Left renal pelvis (tissue), 4 donors: ENCODE measurements at places on chromosomes 12 and 14. TPM values are rescaled to one million over a fixed set of nuclear protein-coding genes. Genes with fewer than 3 reads are reported as not detected.

GRCh38 chr14:102826751-102827675 is 49.8 kb downstream of the TRAF3 start:
- no peak for DNase-seq

DNA sequence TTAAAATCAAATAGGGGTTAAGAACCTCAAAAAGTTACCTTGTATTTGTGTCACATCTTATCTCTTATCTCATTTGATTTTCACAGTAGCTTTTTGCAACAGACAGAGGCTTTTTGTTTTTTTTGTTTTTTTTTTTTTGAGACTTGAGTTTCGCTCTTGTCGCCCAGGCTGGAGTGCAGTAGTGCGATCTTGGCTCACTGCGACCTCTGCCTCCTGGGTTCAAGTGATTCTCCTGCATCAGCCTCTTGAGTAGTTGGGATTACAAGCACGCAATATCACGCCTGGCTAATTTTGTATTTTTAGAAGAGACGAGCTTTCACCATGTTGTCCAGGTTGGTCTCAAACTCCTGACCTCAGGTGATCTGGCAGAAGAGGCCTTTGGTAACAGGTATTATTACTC is 25.7 kb downstream of the RDH12 start:
- DNase-seq, result no peak

GRCh38 chr12:32471591-32472001 is 72.2 kb downstream of the FGD4 start:
- no peak for DNase-seq

- DNase-seq, result no peak
Measured at GRCh38 chr14:74358176-74358829, 10.0 kb downstream of the VRTN start.

DNA sequence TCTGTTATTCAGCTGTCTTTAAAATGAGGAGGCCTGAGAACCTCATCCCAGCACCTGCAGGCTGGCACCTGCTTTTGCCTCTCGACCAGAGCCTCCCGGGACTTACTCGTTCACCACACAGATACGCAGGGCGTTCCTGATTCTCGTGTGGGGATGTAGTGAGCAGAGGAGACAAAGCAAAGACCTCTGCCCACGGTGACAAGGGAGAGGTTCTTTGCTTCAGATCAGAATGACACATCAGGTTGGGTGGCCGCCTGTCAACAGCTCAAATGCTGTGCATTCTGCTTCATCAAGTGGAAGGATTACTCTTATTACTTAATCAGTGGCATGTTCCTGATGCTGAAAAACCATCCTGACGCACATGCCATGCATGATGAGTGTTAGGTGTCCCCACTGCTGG is 24.4 kb downstream of the DEGS2 start:
- DNase-seq, result no peak

- DNase-seq, result no peak
Measured at GRCh38 chr12:106226884-106227640, 20.8 kb downstream of the CKAP4 start.

The CCDC177 gene
- polyA plus RNA-seq, result 0.31 TPM

The FITM1 gene
- polyA plus RNA-seq, result 0.55 TPM
